ENCODE measurements at places on chromosomes 3 and 15.

DNA sequence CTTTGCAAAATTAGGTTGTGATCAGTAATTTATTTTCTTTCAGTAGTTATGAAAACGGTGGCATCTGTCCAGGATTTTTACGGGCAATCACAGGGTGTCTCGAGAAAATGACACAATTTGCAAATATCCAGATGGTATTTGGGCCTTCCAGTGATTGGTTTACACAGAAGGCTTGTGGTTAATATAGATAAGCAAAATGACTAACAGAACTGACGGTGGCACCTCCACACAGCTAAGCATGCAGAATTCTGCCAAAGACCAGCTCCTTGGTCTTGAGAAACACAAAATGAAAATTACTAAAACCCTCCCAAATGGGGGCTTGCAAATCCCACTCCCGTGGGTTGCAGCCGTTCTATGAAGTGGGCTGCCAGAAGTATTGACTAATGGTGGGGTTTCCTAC lies 5.5 kb downstream of the ARHGEF3 start:
- DNase-seq, result no peak

- no peak for DNase-seq
Observed at GRCh38 chr15:77064539-77065308, 6.2 kb downstream of the TSPAN3 start.

DNA sequence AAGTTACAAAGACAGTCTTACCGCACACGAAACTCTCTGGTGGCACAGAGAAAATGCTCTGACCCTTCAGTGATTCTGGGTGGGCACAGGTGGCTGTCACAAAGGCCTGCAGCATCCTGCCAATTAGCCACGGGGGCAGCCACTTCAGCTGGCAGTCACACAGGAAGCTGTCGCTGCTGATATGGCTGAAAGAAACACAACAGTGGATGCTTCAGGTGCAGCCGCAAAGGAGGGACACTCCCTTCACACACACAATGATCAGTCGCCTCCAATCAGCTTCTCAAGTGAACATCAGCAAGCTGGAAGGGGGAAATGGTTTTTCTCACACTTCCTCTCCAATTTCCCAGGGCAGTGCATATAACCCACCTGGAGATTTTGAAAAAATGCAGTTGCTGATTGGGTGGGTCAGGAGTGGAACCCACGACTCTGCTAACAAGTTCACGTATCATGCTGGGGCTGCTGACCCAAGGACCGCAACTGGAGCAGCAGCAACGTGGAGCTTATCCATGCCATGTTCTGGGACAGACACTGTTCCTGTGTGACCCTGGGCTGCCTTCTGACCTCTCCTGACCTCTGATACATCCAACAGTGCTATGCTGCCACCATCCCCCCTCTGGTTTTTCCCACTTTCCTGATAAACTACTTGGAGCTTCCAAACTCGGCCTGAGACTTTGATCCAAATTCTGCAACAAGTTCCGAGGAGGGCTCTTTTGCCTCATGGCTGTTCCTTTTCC lies 106.6 kb downstream of the LRIG1 start:
- no peak for DNase-seq

- DNase-seq, result no peak
Observed at GRCh38 chr15:77034695-77035489, 36.0 kb downstream of the TSPAN3 start.

DNA sequence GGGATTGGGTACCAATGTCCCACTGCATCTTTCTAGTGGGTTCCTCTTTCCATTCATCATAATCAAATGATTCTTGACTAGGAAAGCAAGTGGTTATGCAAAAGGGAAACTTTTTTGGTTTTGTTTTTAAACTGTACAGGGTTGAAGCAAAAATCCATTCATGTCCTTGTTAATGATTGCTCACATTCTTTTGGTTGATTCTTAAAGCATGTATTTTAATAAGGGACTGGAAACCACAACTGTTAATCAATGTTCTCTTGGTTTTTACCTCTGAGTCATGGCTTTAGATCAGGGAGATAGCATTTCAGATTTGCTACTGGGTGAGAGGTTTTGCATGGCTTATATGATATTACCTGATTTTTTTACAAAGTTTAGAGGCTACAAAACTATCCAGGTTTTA lies 371.7 kb upstream of the RGMA start:
- no peak for DNase-seq

- peak; percentile 32 for DNase-seq
Observed at GRCh38 chr3:157127831-157128767, 31.8 kb downstream of the CCNL1 start.

DNA sequence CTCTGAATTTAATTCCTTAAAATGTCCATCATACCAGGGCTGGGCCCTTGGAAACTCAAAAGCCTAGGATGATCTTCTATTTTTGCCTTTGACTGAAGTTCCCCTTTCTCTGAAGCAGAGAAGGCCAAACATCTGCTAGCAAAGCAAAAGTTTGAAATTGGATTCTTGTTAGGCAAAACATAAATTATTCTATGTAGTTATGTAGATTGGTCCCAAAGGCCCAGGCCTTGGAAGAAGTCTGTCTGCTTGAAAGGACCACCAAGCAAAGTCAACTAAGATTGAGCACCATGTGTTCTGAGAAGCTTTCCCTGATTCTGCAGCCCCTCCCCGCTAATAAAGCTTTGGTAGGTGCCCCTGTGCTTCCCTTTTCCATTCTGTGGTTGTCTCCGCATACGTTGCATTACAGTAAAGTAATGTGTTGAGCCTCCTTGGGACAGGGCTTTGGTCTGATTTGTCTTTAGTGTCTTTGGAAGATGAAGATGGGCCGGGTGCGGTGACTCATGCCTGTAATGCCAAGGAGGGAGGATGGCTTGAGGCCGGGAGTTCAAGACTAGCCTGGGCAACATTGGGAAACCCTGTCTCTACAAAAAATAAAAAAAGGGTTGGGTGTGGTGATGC lies 56.4 kb downstream of the RPL39L start:
- no peak for DNase-seq

- no peak for DNase-seq
Observed at GRCh38 chr3:14511623-14512280, 28.4 kb downstream of the GRIP2 start.

DNA sequence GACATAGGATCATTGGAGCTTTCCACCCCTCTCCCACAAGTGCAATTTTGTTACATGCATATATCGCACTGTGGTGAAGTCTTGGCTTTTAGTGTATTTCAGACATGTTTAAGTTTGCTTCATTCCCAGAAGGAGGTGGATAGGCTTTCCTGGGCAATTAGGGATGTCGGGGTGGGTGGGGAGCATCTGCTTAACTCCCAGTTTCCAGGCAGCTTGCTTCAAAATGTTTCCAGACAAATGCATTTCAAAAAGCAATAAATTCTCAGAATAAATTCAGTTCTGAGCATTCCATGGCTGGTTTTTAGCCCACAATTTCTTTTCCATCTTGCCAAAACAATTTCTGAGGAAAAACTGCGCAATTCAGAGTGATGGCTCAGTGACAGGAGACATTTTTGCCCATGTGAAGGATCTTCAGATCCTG lies 227.7 kb upstream of the ZPLD1 start:
- DNase-seq, result no peak

- peak; percentile 3 for DNase-seq
Observed at GRCh38 chr3:167350245-167350862, 29.7 kb downstream of the ZBBX start.

- no peak for DNase-seq
Observed at GRCh38 chr3:191066669-191067068, 132.4 kb upstream of the OSTN start.

- no peak for DNase-seq
Observed at GRCh38 chr15:84402856-84403608, 167.5 kb downstream of the GOLGA6L4 start.

GRCh38 chr3:54067055-54067698 lies 55.2 kb upstream of the CACNA2D3 start:
- no peak for DNase-seq

- DNase-seq, result peak; percentile 67
Observed at GRCh38 chr3:53493963-53494791, at the start of gene CACNA1D. TSS of gene CACNA1D (plus strand) at chr3:53494611. CDS start at chr3:53495167, 556 bp downstream.

GRCh38 chr3:38645076-38645475 lies 4.4 kb downstream of the SCN5A start:
- no peak for DNase-seq

DNA sequence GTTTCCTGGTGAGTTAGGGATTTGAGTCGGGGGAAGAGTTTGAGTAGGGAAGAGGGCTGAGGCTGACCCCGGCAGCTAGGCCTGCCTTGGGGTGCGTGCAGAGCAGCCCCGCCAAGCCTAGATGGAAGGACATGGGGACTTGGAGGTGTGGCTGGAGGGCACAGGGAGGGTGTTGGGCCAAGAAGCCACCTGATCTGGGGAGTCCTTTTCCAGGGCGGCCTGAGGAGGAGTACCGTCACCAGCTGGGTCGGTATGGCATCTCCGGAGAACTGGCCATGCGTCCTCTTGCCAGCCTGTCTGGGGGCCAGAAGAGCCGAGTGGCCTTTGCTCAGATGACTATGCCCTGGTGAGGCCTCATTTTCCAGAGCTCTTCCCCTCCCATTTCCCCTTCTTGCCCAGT lies 6.9 kb downstream of the ABCF3 start:
- DNase-seq, result no peak

DNA sequence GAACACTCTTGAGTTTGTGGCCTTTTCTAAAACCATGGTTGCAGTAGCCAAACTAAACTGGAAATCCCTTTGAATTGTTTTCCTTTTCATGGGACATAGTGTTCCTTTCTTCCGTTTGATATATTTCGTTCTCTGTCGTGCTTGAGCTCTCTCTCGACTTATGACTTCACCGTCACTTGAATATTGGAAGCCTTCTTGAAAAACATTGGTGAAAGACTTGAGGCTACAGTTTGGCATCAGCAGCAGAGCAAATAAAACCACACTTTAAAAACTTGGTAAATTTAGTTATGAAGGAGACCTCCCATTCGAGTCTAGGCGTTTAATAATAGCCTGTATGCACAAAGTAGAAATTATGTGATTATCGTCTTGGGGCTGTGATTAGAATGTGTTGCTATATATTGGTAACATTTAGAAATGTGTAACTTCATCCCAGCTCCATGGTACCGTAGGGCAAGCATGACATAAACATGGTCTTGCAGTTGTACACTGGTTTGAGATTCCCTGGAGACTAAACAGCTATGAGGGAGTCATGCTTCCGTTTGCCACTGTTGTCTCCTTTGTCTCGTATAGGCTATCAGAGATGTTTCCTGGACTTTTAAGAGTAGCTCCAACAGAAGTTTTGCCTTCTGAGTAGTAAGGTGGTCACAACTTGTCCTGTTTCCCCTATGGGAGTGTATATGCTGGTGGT lies 122.3 kb downstream of the PTPRG start:
- no peak for DNase-seq

GRCh38 chr15:42314818-42315217 lies 41.6 kb upstream of the TMEM87A start:
- no peak for DNase-seq

DNA sequence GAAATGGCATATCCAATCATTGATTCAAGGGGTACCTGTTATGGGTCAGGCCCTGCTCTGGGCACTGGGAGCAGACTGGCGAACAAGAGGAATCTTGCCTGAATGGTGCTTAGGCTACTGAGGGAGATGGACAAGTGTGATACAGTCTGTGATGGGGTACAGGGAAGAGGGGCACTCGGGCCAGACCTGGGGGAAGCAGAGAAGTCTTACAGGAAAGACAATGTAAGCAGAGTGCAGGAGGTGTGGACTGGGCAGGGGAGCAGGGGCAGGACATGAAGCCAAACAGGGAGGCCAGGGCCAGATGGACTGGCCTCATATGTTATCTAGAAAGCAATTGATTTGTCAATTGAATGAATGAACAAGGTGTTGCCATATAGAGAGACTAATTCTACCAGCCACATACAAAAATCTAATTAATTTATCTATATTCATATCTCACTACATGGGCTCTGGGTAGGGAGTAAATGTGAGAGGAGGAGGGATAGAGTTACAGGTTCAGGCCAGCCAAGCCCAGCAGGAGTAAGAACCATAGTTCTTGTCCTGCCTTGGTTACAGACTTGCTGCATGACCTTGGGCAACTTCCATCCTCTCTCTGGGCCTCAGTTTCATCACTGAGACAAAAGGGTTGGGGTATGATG lies 3.6 kb upstream of the IGDCC4 start:
- no peak for DNase-seq

GRCh38 chr3:183823963-183824362 lies 1.4 kb downstream of the MAP6D1 start:
- no peak for DNase-seq

DNA sequence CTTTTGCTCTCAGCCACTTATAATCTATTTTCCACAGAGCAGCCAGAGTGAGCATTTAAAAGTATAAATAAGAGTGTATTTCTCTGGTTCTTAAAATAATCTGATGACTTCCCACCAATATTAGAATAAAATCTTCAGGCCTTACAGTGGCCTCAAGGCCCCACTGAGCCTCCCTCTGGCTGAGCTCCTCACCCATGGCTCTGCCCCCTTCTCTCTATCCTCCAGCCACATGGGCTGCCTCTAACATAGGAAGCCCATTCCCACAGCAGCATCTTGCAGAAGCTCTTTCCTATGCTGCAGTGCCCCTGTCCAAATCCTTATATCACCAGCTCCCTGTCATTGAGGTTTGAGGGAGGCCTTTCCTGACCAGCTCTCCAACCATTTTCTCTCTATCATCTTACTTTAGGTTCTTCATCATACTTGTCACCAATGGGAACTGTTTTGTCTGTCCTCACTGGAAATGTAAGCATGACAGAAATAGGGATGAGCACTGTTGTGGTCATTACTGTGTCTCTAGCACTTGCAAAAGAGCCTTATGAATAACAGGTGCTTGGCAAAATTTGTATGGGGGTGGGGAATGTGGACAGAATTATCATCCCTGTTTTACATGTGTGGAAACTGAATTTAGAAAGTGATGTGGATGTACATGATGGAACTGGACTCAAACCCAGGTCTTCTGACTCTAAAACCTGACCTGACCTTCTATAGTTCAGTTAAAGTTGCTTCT lies 250.6 kb downstream of the NR1D2 start:
- no peak for DNase-seq

DNA sequence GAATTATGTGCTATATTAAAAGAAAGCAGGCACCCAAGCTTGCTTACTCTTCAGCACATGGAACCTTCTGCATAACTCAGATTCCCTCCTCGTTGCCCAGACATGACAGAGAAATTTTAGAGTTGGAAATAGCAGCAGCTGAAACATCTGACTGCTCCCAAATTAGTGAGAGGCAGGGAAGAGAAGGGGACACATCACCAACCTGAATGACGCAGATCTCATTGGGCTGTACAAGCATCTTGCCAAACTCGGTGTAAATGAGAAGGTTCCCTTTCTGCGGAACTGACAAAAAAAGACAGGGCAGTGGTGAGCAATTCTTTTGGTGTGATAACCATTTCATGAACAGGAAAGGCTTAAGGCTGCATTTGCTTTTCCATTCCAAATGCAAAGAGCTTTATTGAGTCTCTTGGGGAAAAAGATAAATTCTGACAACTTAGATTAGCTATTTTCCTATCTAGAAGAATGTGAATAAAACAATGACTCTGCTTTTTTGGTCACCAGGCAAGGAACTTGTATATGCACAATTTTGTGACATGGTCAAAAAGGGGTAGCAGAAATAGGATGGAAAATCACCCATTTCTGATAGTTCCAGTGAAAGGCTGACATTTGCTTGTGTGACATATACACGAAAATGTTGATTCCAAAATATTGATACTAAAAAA lies 35.1 kb downstream of the HGD start:
- no peak for DNase-seq

- no peak for DNase-seq
Observed at GRCh38 chr15:31223478-31224350, 102.9 kb upstream of the KLF13 start.

Measured in urothelium cell line (cell line).